ENCODE measurements at places on chromosomes 12 and 14. TPM values are rescaled to one million over a fixed set of nuclear protein-coding genes. Genes with fewer than 3 reads are reported as not detected.

- no peaks in the 10 kb centered on the region for H3K36me3 ChIP-seq
- no peak overlapping the region for H3K27ac ChIP-seq
- DNase-seq: no peak
- H3K4me1 ChIP-seq: no peaks in the 10 kb centered on the region
- peaks cover 21% of the 10 kb centered on the region for H3K27me3 ChIP-seq
- H3K4me3 ChIP-seq: no peak overlapping the region
Measured at GRCh38 chr14:51430633-51431032, 190.6 kb downstream of the TMX1 start.

The BEST3 gene
- total RNA-seq: not detected

DNA sequence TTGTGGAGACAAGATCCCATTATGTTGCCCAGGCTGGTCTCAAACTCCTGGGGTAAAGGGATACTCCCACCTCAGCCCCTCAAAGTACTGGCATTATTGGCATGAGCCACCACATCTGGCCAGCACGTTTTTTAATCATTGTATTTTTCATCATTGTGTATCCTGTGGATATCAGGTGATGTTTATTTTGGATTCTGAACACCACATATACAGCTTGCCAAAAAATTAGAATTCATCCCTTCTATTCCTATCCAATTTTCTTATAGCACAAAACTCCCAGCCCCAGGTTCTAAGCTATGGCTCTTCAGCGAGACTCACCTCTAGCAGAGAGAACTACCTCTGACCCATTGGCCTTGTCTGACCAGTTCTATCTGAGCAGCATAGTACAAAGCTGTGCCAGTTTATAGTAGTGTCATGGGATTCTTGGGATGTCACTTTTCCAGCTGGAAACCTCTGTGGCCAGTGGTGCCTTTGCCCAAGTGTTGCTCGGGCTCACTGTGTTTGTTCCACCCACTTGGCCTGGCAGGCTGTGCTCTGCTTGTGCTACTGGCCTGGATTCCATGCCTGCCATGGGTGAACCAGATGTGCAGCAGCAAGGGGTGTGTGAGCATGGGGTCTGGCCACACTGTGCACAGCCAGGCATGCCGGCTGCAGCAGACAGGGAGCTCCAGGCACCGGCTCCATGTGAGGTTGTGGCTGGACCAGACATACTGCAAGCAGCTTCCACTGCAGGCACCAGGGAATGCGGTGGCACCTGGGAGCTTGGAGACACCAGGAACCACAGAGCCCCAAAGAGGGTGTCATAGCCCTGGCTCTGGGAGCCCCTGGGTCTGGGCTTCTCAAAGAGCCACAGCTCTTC is 37.2 kb downstream of the TIMELESS start:
- no peaks in the 10 kb centered on the region for H3K36me3 ChIP-seq
- no peak for DNase-seq
- no peak overlapping the region for H3K27ac ChIP-seq

The GPR137C gene
- 0.16 TPM for total RNA-seq

The ACOT6 gene
- total RNA-seq: not detected

The SPIC gene
- total RNA-seq: not detected

GRCh38 chr12:52637299-52637698 is 14.7 kb downstream of the KRT2 start:
- no peaks in the 10 kb centered on the region for H3K36me3 ChIP-seq
- H3K27me3 ChIP-seq: no peaks in the 10 kb centered on the region
- H3K4me3 ChIP-seq: no peak overlapping the region
- peaks cover 49% of the 10 kb centered on the region for H3K4me1 ChIP-seq
- H3K27ac ChIP-seq: no peak overlapping the region
- DNase-seq: no peak

DNA sequence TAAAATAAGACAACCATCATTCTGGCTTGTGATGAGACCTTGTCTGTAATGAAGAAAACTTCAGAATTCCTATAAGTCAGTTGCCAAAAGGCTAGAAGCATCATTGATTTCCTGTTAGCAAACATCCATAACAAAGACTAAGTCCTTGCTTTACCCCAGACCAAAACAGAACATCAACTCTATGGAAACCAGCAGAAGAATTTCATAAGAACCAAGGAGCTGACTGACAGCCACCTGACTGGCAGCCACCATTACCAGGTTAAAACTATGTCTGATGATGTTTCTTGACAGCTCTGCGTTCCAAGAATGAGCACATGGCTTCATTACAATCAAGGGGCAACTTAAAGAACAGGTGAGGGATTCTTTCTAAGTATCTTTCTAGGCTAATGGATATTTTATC is 29.3 kb downstream of the HECTD4 start:
- no peaks in the 10 kb centered on the region for H3K36me3 ChIP-seq
- no peak for DNase-seq
- H3K4me1 ChIP-seq: peaks cover 66% of the 10 kb centered on the region
- no peaks in the 10 kb centered on the region for H3K27me3 ChIP-seq
- no peak overlapping the region for H3K27ac ChIP-seq

The GPR65 gene
- total RNA-seq: 11.4 TPM

The SETD1B gene
- 93.8 TPM for total RNA-seq

The OGFOD2 gene
- total RNA-seq: 35.1 TPM

DNA sequence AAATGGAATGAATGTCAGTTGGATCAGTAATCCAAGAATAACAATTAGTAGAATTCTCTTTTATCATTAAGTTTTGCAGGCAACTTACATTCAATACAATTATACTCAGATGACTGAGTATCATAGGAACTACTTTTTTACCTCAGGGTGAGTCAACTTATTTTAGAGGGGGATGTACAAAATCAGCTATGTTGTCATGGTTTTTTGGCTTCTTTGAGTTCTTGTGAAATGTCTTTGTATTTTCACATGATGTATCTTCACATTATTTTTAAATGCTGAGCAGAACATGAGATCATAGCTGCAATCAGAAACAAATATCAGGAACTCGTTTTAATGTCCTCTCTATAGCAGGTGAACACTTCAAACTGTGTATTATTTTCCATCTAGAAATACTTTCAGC is 65.3 kb upstream of the PTPRR start:
- no peak overlapping the region for H3K4me3 ChIP-seq
- no peak overlapping the region for H3K27ac ChIP-seq

GRCh38 chr12:100375038-100375735 is 18.3 kb downstream of the SLC17A8 start:
- peaks cover 6% of the 10 kb centered on the region for H3K27me3 ChIP-seq
- no peaks in the 10 kb centered on the region for H3K4me1 ChIP-seq
- no peak overlapping the region for H3K4me3 ChIP-seq
- H3K36me3 ChIP-seq: no peaks in the 10 kb centered on the region
- no peak for DNase-seq

- no peaks in the 10 kb centered on the region for H3K36me3 ChIP-seq
- H3K4me3 ChIP-seq: no peak overlapping the region
- H3K27ac ChIP-seq: no peak overlapping the region
- no peak for DNase-seq
- peaks cover 2% of the 10 kb centered on the region for H3K27me3 ChIP-seq
Measured at GRCh38 chr12:128930606-128931005, 77.3 kb downstream of the GLT1D1 start.

The CLMN gene
- 2.2 TPM for total RNA-seq

GRCh38 chr12:120468325-120468820 is 1.2 kb downstream of the SRSF9 start:
- H3K27me3 ChIP-seq: no peaks in the 10 kb centered on the region
- peak overlapping the region; percentile 92 for H3K27ac ChIP-seq
- H3K36me3 ChIP-seq: peaks cover 4% of the 10 kb centered on the region
- H3K4me1 ChIP-seq: peaks cover 58% of the 10 kb centered on the region

The TM9SF1 gene
- total RNA-seq: 22.1 TPM

GRCh38 chr14:22748206-22748605 is 18.3 kb upstream of the OXA1L start:
- H3K36me3 ChIP-seq: no peaks in the 10 kb centered on the region
- H3K27ac ChIP-seq: peak overlapping the region; percentile 63
- no peak overlapping the region for H3K4me3 ChIP-seq
- peaks cover 9% of the 10 kb centered on the region for H3K4me1 ChIP-seq
- H3K27me3 ChIP-seq: peaks cover 14% of the 10 kb centered on the region
- DNase-seq: no peak

The OR6C6 gene
- not detected for total RNA-seq

The GPR68 gene
- 0.60 TPM for total RNA-seq

DNA sequence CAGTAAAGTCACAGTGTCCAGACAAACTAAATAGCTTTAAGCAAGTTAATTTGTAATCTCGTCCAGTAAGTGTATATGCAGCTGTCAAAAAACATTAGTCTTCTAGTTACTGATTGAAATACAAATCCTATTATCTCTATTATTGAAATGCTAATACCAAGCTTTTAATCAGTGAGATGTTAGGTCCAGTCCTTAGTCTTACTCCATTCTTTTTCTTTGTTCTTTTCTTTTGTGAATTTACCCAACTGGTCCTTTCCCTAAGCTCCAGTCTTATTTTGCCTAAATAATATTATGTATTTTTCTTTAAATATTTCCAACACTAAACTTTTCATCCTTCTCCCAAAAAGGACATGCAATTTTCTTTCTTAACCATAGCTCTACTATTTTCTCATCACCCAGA is 57.2 kb downstream of the TSPAN19 start:
- H3K27me3 ChIP-seq: peaks cover 3% of the 10 kb centered on the region
- no peak for DNase-seq
- H3K4me1 ChIP-seq: no peaks in the 10 kb centered on the region
- no peak overlapping the region for H3K27ac ChIP-seq
- H3K4me3 ChIP-seq: no peak overlapping the region
- no peaks in the 10 kb centered on the region for H3K36me3 ChIP-seq

The OTOGL gene
- not detected for total RNA-seq

The SERPINA3 gene
- total RNA-seq: not detected

DNA sequence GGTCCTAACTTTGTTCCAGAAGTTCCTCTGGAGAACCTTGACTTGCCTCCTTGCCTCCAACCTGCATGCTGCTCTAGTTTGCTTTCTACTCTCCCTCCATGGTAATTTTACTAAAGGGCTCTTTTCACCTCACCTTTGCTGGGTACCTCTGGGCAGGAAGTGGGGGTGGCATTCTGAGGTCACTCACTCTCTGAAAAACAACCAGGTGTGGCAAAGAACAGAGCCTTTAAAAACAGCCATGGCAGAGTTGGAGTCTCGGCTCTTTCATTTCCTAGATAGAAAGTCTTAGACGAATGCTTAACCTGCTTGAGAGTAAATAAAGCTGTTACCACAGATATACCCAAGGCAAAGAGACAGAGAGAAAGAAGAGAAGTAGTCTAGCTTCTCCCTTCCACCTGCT is 827.9 kb downstream of the BCL11B start:
- peaks cover 14% of the 10 kb centered on the region for H3K36me3 ChIP-seq
- H3K4me1 ChIP-seq: peaks cover 32% of the 10 kb centered on the region
- H3K27ac ChIP-seq: peak overlapping the region; percentile 100
- peak; percentile 72 for DNase-seq
- H3K4me3 ChIP-seq: peak overlapping the region; percentile 47

DNA sequence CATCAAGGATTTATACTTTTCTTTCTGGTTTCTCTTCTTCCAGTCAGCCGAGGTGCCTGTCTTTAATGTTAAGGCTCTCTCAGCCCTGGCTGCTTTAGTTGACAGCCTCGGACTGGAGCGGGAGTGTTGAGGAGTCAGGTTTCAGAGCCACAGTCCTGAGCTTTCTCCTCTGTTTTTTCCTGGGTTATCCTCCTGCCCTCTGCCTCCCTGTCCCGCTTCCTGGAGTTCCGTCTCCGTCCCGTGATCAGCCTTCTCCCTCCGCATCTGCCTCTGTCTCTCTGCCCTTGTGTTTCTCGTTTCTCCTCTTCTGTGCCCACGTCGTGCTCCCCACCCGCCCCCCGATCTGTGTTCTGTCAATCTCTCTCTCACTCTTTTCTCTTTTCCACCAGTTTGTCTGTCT is 33.0 kb downstream of the IQSEC3 start:
- H3K36me3 ChIP-seq: no peaks in the 10 kb centered on the region
- H3K27ac ChIP-seq: no peak overlapping the region
- no peak overlapping the region for H3K4me3 ChIP-seq
- no peaks in the 10 kb centered on the region for H3K4me1 ChIP-seq

The RTL1 gene
- total RNA-seq: not detected

The SLC10A1 gene
- total RNA-seq: not detected

The OS9 gene
- total RNA-seq: 166 TPM

DNA sequence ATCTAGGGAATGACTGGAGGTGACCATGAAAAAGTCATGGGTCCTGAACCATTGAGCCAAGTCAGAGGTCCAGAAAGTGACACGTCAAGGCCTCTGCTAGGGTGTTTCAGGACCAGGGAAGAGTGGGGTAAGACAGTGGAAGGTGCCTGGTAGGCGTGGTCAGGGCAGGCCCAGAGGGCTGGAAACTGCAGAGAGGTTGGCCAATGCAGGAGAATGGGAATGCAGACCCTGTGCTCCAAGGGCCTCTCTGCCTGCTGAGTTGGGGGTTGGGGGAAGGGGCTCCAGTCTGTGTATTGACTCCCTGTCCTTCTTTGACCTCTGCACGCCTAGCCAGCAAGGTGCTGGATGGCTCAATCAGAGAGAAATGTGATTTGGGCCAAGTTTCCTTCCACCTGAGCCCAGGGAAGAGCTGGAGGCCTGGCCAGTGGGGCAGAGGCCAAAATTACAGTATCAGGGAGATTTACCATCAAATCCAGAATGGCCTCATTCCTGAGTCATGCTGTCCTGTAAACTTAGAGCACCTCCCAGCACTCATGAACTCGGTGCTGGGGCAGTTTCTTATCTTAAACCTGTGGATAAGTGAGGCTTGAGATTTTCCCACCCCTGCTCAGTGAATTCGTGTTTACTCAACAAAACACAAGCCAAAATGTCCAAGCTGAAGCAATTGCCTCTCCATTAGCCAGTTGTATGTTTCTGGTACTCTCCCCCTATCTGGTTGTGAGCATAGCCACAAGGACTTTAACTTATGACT is 24.4 kb downstream of the IRF2BPL start:
- peaks cover 17% of the 10 kb centered on the region for H3K4me1 ChIP-seq
- H3K4me3 ChIP-seq: no peak overlapping the region
- no peaks in the 10 kb centered on the region for H3K36me3 ChIP-seq
- H3K27me3 ChIP-seq: no peaks in the 10 kb centered on the region

The IFI27L1 gene
- 8.4 TPM for total RNA-seq

The ESRRB gene
- not detected for total RNA-seq

The NAV3 gene
- not detected for total RNA-seq

DNA sequence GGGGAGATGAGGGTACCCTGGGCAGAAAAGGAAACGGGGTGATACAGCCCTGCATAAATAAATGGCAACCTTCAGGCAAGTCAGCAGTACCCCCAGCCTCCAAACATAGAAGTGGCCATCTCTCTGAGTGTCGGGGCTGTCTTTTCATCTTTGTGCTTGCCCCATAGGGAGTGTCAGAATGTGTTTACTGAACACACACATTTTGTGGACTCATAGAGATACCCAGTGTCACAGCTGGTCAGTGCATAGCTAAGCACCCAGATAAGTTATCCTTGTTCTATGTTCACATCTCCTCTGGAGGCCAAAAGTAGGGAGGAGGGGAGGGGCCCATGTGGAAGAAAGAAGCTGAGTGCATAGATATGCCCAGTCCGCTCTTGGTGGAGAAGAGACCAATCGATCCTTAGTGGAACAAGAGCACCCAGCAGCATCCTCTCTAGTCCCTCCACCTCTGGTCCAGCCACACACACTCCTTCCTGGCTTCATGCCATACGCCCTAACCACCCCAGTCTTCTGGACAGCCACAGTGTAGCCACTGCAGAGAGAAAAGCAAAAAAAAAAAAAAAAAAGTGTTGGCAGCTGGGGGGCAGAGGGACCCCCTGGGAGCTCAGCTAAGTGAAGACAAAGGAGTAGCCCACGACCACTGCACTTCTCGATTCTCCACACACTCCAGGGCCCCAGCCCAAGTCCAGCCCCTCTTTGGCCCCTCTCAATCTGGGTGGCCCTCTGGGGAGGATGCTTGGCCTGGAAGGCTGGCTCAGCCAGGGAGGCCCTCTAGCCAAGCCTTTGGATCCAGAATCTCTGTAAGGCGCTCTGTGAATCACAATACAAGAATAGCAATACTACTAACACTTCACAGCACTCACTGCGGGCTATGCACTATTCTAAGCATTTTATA is 2.6 kb downstream of the ITGA7 start:
- H3K4me3 ChIP-seq: no peak overlapping the region
- no peak for DNase-seq
- no peaks in the 10 kb centered on the region for H3K36me3 ChIP-seq

Measured in naive thymus-derived CD8-positive, alpha-beta T cell (primary cell).